K562 (cell line): ENCODE measurements at places on chromosomes 16 and 17.
A peak's percentile ranks its signal among the peaks of the same experiment; 100 is the strongest.

GRCh38 chr17:27439342-27439741, 16.9 kb upstream of the KSR1 start:
- no peak for DNase-seq

DNA sequence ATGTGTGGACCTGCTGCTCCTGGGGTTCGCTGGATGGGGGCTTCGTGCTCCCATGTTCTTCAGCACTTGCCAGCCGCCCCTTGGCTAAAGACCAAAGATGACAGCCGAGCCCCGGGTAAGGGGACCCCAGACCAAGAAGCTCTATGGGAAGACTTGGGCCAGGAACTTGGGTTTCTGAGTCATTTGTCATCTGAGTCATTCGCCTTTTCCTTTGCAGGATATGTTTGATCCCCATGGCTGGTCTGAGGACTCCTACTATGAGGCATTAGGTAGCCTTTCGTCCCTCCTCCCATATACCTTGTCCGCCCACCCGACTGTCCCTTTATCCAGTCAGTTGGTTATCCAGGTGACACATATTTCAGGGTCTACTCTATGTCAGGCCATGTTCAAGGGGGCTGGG, 17.7 kb upstream of the ITGB4 start:
- no peak for DNase-seq

DNA sequence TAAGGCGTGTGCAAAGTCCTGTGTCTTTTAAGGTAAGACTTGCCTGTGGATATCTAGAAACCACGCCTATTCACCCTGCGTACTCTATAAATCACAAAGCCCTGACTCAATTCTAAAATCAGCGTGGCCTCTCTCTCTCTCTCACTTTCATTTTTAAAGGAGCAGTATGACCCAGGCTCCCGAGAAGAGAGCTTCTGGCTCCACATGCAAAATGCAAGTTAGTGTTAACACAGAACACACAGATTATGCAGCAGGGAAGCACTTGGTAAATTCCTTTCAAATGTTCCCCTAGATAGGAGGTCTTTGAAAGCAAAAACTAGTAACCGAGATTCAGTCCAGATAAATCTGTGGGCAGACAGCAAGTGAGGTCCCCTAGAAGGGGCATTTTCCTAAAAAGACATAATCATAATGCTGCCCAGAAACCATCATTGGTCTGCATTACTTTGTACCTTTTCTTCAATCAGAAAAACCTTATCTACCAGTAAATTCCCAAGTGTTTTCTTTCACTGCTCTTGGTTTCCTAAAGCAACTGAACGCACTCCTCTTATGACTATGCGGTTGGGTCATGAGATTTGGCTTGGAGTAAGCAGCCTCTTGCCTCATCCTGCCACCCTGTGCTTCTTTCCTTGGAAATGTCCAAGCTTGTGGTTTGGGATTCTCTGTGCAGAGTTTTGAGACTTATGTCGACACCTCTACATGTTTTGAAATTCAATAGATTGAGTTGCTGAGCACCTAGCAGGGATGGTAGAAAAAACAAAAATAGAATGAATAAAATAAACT, 31.7 kb upstream of the KCNJ2 start:
- DNase-seq = no peak

DNA sequence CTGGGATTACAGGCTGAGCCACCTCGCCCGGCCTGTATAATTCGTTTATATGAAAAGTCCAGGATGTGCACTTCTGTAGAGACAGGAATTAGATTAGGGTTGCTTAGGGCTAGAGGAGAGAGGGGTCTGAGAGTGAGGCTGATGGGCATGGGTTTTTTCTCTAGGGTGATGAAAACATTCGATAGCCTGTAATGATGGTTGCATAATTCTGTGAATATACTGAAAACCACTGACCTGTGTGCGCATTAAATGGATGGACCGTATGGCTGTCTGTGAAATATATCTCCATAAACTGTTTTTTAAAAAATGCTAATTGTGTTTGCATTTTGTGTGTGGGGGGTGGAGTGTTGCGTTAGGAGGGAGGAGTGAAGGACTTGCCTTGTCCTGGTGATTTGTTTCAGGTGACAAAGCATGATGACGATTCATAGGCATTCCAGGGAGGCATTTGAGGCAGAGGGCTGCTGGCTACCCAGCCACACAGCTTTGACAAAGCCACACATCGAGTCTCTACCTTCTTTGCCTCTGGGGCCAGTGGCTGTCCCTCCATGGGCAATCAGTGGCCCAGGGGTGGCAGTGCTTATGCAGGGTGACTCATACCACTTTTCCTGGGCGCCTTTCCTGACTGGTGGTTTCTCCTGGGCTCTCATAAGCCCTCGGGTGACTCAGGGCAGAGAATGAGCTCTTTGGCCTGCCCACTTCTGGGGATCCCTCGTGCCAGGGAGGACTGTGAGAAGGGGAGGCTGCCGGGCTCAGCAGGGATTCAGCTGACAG, 148.5 kb upstream of the WSCD1 start:
- no peak for DNase-seq

DNA sequence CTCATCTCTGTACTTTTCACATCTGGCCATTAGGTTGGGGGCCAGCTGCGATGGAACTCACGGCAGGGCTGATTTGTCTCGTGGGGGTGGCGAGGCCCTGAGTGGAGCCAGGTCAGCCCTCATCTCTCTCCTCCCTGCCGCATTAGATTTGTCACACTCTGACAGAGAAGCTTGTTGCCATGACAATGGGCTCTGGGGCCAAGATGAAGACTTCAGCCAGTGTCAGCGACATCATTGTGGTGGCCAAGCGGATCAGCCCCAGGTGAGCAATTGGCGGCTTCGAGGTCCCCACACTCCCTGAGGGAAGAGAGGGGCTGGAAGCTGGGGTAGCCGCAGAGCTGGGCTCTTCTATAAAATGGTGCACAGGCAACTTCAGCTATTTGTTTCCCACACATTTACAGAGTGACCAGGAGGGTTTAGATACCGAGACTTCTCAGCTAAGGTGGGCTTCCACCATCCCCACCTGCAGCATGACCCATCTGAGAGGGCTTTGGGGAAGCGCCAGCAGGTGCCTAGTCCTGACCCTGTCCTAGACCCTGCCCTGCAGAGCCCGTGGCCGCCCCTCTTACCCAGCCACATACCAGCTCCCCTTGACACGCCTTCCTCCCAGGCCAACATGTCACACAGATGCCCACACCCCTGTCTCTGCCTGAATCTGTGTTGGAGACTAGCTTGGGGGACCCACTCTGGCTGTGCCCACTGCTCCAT, 8.4 kb downstream of the TMEM98 start:
- no peak for DNase-seq

GRCh38 chr16:53913920-53914319, 210.0 kb downstream of the FTO start:
- DNase-seq = no peak

GRCh38 chr16:88957887-88958577, 19.0 kb downstream of the CBFA2T3 start:
- no peak for DNase-seq

- no peak for DNase-seq
These were observed 207.8 kb upstream of the WSCD1 start for GRCh38 chr17:5862395-5862794.

- DNase-seq = no peak
These were observed 52.1 kb upstream of the SMIM36 start for GRCh38 chr17:55563363-55563762.

DNA sequence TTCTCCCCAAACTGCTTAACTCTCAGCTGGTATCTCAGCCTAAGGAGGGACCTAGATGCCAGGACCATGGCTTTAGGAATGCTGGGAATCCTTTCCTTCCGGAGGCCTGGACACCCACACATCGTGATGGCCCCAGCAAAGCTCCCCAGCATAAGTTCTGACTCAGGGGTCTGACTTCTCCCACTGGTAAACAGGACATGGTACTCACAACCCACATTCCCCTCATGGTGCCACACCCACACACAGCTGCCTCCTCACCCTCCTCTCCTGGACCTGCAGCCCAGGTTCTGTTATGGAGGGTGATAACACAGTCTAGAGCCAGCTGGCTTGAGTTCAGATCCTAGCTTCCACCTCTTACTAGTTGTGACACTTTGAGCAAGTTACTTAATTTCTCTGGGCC, 719 bp upstream of the RNF227 start:
- DNase-seq = no peak

DNA sequence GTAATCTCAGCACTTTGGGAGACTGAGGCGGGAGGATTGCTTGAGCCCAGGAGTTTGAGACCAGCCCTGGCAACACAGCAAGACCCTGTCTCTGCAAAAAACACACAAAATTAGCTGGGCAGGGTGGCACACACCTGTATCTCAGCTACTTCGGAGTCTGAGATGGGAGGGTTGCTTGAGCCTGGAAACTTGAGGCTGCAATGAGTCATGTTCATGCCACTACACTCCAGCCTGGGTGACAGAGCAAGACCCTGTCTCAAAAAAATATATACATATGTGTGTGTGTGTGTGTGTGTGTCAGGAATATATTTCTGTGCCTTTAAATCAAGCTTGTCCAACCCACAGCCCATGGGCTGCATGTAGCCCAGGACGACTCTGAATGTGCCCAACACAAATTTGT, 55.2 kb downstream of the CRISPLD2 start:
- no peak for DNase-seq

GRCh38 chr17:58280480-58281217, at the start of gene MPO:
Gene MPO, minus strand, starts transcription at chr17:58280935. Its CDS starts 177 bp downstream, at chr17:58280758.
- no peak for DNase-seq

- DNase-seq = no peak
These were observed 526 bp downstream of the ZZEF1 start for GRCh38 chr17:4142107-4142900.

DNA sequence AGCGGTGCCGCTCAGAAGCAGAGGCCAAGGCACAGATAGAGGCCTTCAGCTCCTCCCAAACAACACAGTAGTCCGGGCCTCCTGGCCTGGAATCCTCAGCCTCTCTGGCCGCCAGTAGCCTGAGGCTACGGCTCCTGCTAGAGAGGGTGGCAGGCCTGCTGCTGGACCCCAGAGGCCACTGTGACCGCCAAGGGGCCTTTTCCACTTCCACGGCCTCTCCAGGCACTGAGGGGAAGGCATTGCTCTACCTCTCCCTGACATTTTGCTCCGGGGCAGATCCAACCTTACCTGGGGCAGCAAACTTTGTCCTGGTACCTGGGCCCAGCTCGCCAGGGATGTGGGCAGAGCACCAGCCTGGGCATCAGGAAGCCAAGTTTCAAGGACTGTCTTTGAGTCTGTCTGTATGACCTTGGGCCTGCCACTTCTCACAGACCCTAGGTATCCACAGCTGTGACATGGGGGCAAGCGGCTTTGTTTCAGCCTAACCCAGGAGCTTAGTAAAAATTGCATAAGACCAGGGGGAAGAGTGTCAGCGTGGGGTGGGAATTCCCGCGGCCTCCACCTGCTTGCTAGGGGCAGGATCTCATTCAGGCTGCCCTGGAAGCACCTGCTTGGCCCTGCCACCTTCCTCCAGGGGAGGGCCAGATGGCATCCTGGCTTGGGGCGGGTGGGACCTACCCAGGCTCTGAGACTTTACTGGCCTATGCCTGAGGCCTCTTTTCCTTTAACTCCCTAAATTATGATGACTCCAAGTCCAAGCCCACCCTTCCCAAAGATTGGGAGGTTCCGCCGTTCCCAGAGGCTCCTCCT, 33.2 kb downstream of the ADGRG5 start:
- DNase-seq = peak; percentile 4

DNA sequence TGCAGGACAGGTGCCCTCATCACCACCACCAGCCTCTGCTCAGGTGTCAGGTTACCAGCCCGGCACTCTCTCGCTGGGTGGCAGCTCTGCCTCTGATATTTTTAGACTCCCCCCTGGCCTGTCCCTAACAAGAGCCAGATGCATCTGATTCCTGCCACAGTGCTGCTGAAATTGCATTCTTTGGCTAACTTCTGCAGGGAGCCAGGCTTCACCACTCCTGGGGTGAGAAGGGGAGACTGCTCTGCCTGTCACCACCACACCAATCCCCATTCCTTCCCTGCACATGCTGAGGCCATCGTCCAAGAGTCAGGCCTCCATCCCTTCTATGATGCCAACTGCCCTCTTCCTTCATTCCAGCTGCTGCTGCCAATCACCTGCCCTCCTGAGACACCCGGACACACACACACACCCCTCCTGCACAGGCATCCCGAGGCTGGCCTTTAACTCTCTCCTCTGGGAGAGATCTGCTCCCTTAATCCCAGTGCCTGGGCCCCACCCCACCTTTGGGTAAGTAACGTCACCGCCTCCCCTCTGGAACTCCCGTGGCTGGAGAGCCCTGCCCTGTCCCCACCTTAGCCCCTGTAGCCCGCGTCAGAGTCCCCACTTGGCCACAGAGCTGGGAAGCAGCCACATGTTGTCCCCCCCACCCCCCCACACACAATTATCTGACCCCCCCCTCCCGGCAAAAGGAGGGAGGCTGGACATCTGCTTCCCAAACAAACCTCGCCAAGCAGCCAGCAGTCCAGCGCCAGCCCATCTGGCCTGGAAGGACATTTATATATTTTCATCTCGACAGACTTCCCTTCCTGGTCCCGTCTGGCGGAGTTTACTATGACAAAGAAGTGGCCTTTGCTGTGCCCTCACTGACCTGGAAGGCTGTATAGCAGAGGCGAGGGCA, 2.8 kb downstream of the EMP2 start:
- no peak for DNase-seq

DNA sequence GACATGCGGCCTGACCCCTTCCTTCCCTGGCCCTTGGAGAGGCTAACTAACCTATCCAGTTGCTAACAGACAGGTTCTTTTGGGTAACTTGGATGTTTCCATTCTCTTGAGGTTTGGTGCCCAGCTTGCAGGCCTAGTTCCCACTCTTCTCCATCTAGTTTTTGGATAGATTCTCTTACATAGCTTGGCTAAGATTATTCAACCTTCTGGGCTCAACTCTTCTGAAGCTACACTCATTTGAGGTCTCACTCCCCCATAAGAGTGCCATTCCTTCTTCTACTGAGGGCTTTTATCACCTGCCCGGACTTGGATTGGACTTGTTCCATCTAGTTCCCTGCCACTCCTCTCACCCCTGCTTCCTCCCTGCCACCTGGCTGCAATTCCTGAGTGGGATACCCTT, 44.1 kb upstream of the MARCHF10 start:
- DNase-seq = no peak

DNA sequence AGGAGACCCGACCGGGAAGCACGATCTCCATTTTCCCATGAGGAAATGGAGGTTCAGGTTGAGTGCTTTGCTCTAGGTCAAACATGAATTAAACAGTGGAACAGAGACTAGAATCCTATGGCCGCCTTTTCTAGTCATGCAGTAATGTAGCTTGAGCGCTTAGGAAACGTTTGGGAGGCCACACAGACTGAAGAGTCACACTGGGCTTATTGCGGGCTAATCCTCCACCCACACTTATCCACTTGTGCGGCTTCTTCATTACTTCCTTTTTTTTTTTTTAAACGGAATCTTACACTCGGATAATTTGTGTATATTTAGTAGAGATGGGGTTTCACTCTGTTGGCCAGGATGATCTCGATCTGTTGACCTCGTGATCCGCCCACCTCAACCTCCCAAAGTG, 26.0 kb downstream of the CACNG3 start:
- DNase-seq = no peak

DNA sequence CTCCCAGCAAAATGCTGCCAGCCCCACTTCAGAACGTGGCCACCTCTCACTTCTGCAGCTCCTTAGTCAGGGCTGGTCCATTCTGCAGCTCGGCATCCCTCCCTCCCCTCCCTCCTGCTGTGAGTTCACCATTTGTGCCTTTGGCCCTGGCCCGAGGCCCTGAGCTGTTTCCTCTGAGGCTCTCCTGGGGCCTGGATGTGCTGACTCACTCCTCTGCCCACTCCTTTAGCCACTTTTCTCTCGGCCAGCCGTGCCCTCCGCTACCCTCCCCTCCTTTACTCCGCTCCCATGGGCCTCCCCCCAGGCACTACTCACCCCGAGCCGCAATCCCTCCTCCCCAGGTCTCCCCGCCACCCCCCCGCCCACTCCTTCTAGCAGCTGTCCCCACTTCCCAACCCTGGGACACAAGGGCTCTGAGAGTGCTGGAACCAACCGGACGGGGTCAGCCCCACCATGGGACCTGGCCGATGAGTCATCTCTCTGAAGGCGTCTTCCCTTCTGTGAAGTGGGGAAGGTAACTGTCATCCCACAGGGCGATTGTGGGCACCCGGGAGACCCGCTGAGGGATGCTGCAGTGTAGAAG, 11.5 kb downstream of the KCNG4 start:
- DNase-seq = peak; percentile 86
